Thoracic aorta (tissue), 2 donors: ENCODE measurements at places on chromosomes 1 and 21. TPM values are rescaled to one million over a fixed set of nuclear protein-coding genes. Genes with fewer than 3 reads are reported as not detected.

- no peak for DNase-seq
Observed at GRCh38 chr1:245313576-245313975, 158.8 kb downstream of the KIF26B start.

GRCh38 chr1:27539901-27540861 lies 50.2 kb upstream of the WASF2 start:
- DNase-seq, result no peak

- DNase-seq, result no peak
Observed at GRCh38 chr1:216246577-216247203, 176.6 kb downstream of the USH2A start.

DNA sequence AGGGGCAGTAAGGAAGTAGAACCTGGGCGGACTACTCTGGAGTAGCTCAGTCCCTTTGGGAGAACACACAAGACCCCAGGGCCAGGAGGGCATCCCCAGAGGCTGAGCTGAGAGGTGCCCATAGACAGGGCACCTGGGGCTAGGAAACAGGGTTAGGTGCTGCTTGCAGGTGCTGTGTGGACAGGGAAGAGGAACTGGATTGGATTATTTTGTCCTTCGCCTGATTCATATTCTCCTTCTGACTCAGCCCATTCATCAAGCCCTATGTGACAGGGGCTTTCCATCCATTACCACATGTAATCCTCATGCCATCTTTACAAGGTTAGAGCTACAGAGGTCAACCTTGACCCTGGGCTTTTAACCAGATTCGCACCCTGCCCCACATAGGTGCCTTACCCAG lies 183.9 kb downstream of the C1orf94 start:
- DNase-seq, result no peak

GRCh38 chr1:169577981-169578738 lies 8.1 kb downstream of the F5 start:
- DNase-seq, result no peak

DNA sequence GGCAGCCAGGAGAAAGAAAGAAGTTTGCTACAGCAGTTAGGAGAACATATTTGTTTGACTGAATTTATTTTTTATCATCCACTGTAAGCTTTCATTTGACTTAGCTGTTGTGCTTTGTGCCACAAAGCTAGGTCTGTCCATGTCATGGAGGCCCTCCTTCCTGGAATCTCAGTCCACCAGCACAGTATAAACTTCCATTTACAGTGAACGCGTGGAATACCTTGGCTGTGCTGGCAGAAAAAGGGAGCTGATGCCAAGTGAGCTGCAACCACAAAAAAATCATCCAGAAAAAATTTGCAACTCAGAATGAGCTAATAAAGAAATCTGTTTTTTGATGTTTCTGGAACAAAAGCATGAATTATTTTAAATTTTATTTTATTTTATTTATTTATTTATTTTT lies 72.6 kb downstream of the ATP6V1G3 start:
- no peak for DNase-seq

DNA sequence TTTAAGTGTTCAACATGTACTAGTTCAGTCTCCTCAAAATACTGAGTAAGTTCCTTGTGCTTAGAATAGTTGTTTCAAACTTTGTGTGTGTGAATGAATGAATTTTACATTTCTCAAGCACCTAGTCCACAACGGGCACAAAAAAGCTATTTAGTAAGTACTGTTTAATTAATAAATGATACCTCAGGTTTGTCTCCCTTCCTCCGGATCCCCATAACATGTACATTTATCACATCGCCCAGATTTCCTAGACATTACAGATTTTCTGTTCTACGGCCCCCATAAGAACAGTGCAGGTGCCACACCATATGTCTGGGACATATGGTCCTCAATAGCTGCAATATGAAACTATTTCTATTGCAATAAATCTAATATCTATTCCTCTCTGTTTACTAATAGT lies 1.3 kb upstream of the TTF2 start:
- DNase-seq, result no peak

GRCh38 chr1:247089616-247090375 lies 11.2 kb upstream of the ZNF670 start:
- DNase-seq, result no peak

DNA sequence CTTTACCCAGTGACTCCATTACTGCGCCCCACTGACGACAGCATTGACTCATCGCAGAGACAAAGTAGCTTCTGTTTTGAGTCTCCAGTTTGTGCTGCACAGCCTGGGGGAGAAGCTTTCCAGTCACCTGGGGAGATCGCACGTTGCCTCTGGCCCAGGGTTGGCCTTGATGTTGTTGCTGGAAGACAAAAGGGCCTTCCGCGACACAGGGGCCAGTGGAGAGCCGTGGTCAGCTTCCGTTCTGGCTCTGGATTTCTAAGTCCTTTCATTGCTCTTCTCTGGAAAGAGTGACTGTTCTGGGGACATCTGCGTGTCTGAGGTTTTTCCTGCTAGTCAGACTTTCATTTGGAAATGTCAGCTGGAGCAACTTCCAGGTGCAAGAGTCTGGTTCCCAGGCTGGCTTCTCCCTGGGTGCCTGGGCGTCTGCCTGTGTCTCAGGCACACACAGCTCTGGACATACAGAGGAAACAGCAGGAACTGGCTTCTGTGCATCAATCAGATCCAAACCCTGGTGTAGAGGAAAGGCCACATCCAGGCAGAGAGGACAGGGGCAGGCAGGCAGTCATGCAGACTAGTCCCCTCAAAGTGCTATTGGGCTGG lies 257.0 kb downstream of the SIPA1L2 start:
- no peak for DNase-seq

GRCh38 chr21:43854773-43855633 lies 10.0 kb upstream of the AGPAT3 start:
- no peak for DNase-seq

GRCh38 chr1:98949166-98949565 lies 55.5 kb downstream of the PLPPR5 start:
- no peak for DNase-seq

DNA sequence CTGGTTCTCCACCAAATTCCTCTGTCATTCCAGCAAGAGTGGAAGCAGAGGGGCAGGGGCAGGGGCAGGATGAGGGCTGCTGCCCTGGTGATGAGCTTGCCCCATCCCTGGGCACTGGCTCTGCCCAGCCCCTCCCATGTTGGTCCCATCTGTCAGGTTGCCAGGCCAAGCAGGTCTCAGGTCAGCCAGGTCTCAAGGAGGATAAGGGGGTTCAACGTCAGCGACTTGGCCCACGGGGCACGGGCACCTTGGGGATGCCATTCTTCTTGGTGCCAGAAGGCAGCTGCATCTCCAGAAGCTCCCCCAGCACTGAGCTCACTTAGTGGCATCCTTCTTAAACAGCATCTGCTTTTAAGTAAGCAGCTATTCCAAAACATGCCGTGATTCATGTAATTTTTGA lies 133.1 kb downstream of the AJAP1 start:
- no peak for DNase-seq

- no peak for DNase-seq
Observed at GRCh38 chr1:101167891-101168290, 68.9 kb upstream of the S1PR1 start.

GRCh38 chr1:223413216-223413615 lies 20.0 kb downstream of the CCDC185 start:
- DNase-seq, result no peak

DNA sequence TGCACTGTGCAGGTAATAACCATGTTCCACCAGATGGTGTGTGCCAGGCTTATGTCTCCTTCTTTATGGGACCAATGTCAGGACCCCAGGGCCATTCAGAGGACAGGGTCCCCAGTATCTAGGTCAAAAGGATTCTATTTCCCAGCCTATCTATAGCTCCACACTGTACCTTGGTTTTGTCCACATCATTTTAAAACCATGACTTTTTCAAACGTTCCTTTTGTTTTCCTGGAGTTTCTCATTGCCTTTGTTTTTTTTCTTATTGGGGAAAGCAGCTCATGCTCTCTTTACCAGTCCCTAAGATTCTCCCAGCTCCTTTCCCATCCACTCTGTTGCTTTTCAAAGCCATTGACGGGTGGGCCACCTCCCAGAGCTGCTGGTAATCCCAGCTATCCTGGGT lies 12.6 kb downstream of the PLCH2 start:
- DNase-seq, result no peak

DNA sequence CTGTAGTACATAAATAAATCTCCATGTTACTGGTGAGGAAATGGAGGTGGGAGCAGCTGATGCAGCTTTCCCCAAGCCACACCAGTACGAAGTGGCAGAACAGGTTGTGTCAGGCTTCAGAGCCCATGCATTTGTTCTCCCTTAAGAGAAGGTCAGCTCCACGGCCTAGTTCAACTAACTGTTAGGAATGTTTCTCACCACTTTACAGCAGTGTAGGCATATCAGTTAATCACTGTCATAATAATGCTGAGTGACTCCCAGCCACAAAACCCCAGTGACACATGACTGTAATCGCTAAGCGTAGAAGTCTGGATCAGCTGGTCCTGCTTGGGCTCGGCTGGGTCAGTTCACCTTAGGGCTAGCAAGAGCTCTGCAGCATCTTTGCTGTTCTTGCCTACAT lies 90.4 kb downstream of the VPS26C start:
- DNase-seq, result no peak

DNA sequence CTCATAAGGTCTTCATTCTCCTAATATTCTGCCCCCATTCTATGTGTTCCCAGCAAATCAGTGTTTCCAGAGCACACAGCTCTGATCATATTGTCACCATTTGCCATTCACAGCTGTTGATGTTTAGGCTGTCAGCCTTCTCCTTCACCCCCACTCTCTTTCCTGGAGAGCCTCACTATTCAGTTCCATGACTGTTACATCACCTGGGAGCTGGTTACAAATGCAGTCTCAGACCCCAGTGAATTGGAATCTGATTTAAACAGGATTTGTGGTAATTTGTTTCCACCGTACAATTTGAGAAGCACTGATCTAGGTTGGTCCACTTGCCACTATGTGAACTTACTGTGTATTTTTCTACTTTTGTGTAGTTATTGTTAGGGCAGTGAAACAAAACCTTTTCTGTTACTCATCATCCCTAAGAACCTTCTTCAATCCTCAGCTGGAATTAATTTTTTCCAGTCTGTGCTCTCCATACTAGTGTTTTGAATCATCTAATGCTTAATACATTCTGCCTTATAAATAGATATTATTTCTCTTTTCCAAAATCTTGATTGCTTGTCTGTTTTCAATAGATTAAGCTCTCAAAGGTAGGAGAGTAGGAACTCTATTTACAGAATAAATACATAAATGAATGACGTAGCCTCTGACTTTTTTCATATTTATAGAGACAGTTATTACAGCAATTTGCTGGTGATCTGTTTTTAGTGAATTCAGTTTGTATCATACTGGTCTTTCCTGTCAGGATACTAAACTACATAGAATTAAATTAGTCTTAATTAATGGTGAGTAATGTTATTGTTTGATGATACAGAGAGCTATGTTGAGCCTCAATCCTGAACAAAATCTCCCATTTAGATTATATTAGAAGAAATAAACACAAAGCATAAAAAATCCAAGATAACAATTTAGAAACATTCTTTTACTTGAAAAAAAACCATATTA lies 8.1 kb downstream of the SNX7 start:
- DNase-seq, result no peak

DNA sequence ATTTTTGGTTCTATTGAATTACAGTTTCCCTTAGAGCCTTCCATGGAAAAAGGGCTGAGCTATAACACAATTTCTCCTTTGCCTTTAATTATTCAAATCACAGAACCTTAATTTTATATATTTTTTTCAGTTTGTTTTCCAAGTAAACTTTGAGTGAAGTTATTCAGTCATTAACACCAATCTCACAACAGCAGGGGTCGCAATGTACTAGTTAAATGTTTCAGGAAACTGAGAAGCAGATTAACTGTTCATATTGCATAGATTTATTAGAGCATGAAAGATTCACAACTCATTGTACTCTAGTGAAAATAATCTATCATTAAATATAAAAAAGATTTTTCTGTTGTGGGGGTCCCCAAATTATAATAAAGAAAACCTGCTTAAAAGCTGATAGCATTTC lies 64.1 kb downstream of the KIFAP3 start:
- DNase-seq, result no peak

DNA sequence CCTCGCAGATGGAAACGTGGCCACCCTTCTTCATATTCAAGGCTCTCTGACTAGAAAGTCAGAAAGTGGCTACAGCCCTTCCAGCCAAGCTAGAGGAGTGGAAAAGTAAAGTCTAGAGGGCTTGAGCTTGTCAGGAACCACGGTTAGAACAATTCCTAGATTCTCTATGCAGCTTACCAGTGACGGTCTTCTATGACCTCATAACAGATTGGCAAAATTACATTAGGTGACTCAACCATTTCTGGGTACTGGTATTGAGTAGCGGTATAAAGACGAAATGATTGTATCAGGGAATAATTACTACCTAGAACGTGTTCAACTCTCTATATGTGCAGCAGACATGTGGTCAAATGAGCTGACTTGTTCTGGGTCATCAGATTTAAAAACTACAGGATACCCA lies 155.0 kb upstream of the RUNX1 start:
- no peak for DNase-seq

GRCh38 chr1:228311091-228311490 lies 95.5 kb downstream of the TRIM11 start:
- DNase-seq, result no peak

- no peak for DNase-seq
Observed at GRCh38 chr1:165317612-165318011, 38.9 kb downstream of the LMX1A start.

GRCh38 chr21:34965200-34966174 lies 83.6 kb downstream of the RUNX1 start:
- DNase-seq, result no peak

GRCh38 chr1:155940482-155940992 lies 901 bp upstream of the RXFP4 start:
- DNase-seq, result no peak

- peak; percentile 57 for DNase-seq
Observed at GRCh38 chr1:9413071-9413876, 120.6 kb downstream of the SPSB1 start.

GRCh38 chr1:234938924-234939323 lies 189.7 kb downstream of the TOMM20 start:
- no peak for DNase-seq

DNA sequence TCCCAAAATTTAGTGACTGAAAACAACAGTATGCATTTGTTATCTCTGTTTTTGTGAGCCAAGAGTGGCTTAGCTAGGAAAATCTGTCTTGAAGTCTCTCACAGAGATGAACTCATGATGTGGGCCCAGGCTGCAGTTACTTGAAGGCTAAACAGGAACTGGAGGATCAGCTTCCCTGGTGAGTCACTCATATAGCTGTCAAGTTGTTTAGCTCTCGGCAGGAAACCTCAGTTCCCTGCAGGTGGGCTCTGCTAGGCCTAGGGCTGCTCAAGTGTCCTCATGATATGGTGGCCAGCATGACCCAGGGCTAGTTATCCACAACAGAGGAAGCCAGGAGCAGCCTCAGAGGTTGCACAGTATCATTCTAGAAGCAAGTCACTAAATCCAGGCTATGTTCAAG lies 30.2 kb upstream of the DDX59 start:
- no peak for DNase-seq

GSTM5 gene
- 2.0 TPM for total RNA-seq

GBP6 gene
- total RNA-seq, result not detected

IFNLR1 gene
- total RNA-seq, result not detected

IL12RB2 gene
- 3.5 TPM for total RNA-seq

MLLT11 gene
- total RNA-seq, result 1.2 TPM

APCS gene
- total RNA-seq, result not detected

CCSAP gene
- total RNA-seq, result 3.8 TPM

CFAP141 gene
- total RNA-seq, result not detected

PLA2G2F gene
- total RNA-seq, result not detected

KIF14 gene
- total RNA-seq, result under 0.01 TPM

AK5 gene
- total RNA-seq, result 0.56 TPM

CYP4A22 gene
- not detected for total RNA-seq

C1orf116 gene
- 0.14 TPM for total RNA-seq

CR1 gene
- 17.4 TPM for total RNA-seq
